Activated naive CD8-positive, alpha-beta T cell treated with anti-CD3 and anti-CD28 coated beads for 36 hours (primary cell): ENCODE measurements at places on chromosomes 1 and 21. TPM values are rescaled to one million over a fixed set of nuclear protein-coding genes. Genes with fewer than 3 reads are reported as not detected.

Gene OPTC
- not detected for total RNA-seq

Gene CASQ1
- not detected for total RNA-seq

- DNase-seq: no peak
Observed at GRCh38 chr21:38280867-38281266, 24.1 kb downstream of the KCNJ15 start.

Gene MEX3A
- total RNA-seq: 0.35 TPM

Gene PROK1
- total RNA-seq: not detected

- no peak for DNase-seq
Observed at GRCh38 chr1:213371847-213372619, 321.0 kb downstream of the RPS6KC1 start.
